ENCODE measurements at places on chromosomes 3 and 15. TPM values are rescaled to one million over a fixed set of nuclear protein-coding genes. Genes with fewer than 3 reads are reported as not detected.

FANCD2OS gene
- total RNA-seq, result not detected

DNA sequence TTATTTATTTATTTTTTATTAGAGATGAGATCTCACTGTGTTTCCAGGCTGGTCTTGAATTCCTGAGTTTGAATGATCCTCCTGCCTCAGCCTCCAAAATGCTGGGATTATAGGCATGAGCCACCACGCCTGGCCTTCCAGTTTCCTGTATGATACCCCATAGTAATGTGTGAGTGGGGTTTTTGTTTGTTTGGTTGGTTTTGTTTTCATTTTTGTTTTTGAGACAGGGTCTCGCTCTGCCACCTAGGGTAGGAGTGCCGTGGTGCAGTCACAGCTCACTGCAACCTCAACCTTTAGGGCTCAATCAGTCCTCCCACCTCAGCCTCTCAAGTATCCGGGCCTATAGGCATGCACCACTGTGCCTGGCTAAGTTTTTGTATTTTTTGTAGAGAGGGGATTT, 30.9 kb downstream of the GOLM2 start:
- no peaks in the 10 kb centered on the region for H3K4me1 ChIP-seq
- no peaks in the 10 kb centered on the region for H3K27me3 ChIP-seq
- no peak for DNase-seq
- no peak overlapping the region for H3K27ac ChIP-seq

DNA sequence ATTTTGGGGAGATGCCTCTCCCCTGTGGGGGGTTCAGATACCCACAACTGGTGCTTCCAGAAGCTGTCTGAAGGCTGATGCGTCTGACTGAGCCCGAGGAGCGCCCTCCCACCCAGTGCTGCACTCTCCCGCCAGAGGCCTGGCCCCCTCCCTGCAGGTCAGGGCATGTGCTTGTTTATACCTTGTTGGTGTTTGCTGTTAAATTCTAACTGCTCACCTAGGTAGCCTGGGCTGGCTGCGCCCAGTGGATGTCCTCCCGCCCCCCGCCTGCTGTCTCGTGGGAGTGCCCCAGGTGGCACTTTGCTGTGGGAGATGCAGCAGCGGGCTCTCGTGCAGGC, 12.9 kb downstream of the KLF13 start:
- DNase-seq, result no peak
- peak overlapping the region; percentile 99 for H3K27ac ChIP-seq
- H3K27me3 ChIP-seq, result no peaks in the 10 kb centered on the region
- no peaks in the 10 kb centered on the region for H3K36me3 ChIP-seq
- H3K4me3 ChIP-seq, result no peak overlapping the region

DNA sequence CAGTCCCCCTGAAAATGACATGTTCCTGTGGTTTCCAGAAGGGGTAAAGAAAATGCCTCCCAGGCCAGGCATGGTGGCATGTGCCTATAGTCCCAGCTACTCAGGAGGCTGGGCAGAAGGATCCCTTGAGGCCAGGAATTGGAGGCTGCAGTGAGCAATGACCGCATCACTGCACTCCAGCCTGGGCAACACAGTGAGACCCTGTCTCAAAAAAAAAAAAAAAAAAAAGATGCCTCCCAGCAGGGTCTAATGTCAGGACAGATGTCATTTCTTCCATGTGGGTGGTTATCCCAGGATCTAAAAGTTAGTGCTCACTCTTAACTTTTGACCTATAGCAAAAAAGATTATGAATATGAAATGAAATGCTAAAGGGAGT, 13.4 kb downstream of the LCMT2 start:
- H3K27ac ChIP-seq, result no peak overlapping the region
- H3K27me3 ChIP-seq, result no peaks in the 10 kb centered on the region
- H3K4me1 ChIP-seq, result no peaks in the 10 kb centered on the region
- DNase-seq, result no peak
- H3K4me3 ChIP-seq, result no peak overlapping the region
- no peaks in the 10 kb centered on the region for H3K36me3 ChIP-seq

GRCh38 chr3:111134302-111134701, 62.7 kb downstream of the NECTIN3 start:
- H3K27ac ChIP-seq, result no peak overlapping the region
- no peaks in the 10 kb centered on the region for H3K36me3 ChIP-seq
- no peaks in the 10 kb centered on the region for H3K27me3 ChIP-seq
- DNase-seq, result no peak
- no peak overlapping the region for H3K4me3 ChIP-seq
- H3K4me1 ChIP-seq, result no peaks in the 10 kb centered on the region
